ENCODE measurements at places on chromosomes 4 and X.

DNA sequence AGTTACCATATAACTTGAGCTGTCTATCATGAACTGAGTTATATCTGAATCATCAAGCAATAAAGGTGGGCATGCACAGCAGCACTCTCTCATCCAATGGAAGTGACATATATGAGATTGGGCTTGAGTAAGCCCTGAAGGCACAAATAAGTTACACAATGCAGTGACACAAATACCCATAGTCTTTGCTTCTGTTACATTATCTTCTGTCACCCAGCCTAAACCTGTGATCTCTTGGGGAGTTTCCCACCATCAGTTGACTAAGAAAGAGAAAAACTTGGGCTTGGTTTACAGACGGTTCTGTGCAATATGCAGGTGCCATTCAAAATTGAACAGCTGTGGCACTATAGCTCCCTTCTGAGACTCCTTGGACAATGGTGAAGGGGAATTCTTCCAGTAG, 138.8 kb upstream of the IL15 start:
- no peak for DNase-seq

- DNase-seq = no peak
These were observed 23.1 kb downstream of the MAGEA8 start for GRCh38 chrX:149903889-149904748.

DNA sequence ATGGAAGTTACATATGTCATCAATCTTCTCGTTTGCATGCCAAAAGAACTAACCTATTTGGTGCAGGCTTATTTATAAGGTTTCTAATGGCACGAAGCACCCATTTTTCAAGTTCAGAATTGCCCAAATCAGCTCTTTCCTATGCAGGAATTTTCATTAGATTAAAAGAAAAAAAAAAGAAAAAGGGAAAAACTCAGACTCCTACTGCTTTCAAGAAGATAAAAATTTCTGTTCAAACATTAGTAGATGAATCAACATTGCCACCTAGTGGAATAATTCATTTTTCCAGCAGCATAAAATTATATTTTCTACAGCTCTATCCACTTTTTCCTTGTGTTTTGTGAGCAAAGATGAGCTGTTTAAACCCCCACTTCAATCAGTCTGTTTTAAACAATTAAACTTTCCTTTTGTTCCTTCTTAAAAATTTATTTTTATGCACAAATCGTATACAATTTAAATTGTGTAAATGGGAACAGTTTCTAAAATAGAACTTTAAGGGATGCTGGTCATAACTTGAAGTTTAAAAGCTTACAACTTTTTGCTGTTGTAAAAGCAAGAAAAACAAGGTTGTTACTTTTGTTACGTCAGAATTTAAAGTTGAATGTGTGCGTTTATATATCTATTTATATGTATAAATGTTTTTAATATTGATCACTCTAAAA, 309.9 kb downstream of the ARAP2 start:
- DNase-seq = no peak

- no peak for DNase-seq
These were observed 177.8 kb upstream of the ATP6AP2 start for GRCh38 chrX:40402831-40403533.

GRCh38 chr4:89413518-89413917, 105.9 kb upstream of the GPRIN3 start:
- no peak for DNase-seq

DNA sequence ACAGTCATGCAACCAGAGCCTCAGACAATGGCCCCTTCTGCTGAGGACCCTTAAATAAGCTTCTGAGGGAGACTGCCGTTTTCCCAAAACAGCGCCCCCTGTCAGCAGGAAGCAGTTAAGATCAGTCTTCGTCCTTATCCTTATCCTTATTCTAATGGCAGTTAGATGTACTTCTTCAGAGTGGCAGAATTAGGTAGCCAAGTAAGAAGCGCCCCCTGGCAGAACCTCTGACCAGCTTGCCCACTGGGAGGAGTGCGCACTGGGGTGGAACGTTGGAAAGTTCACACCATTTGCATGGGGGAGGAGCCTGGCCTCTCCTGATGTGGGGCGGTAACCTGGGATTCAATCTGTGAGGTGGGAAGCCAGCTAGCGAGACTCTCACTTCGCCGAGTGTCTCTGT, 133.6 kb upstream of the QRFPR start:
- no peak for DNase-seq

DNA sequence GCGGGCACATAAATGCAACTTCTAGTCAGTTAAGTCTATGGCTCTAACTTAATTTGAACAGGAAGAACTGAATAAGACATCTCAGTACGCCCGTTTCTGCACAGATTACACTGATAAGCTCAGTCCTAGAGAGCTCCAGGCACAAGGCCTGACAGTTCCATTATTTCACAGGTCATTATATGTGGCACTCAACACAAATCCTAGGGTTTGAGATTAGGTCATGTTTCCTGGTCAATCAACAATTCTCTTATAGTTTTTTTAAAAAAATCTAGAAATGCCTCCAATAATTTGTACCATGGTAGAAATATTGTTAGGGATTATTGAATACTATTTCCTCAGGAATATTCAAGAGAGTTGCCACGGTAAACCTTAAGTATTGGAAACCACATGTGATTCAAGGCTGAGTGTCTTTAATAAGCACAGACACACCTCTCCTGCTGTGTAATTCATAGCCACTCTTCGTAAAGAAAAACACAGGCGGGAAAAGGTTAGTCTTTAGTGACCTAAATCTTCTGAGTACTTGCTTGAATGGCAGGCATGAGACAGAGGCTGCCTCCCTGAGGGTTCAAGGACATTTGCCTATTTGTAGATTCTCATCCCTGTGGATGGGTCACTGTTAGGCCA, 342.9 kb upstream of the ADGRL3 start:
- no peak for DNase-seq

DNA sequence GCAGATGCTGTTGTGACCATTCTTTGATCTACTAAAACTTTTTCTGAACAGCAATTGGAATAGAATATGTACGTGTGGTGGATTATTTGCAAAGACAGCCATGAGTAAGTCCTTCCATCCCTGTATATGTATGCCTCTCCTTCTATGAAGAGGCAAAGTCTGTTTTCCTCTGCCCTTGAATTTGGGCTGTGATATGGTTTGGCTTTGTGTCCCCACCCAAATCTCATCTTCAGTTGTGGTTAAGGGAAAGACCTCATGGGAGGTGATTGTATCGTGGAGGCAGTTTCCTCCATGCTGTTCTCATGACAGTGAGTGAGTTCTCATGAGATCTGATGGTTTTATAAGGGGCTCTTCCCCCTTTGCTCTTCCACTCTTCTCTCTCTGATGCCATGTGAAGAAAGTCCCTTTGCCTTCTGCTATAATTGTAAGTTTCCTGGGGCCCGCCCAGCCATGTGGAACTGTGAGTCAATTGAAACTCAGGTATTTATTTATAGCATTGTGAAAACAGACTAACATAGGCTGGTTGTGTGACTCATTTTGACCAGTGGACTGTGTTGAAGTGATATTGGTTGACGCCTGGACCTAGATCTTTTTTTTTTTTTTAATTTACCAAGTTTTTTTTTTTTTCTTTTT, 108.3 kb upstream of the CAMK2D start:
- DNase-seq = peak; percentile 45

DNA sequence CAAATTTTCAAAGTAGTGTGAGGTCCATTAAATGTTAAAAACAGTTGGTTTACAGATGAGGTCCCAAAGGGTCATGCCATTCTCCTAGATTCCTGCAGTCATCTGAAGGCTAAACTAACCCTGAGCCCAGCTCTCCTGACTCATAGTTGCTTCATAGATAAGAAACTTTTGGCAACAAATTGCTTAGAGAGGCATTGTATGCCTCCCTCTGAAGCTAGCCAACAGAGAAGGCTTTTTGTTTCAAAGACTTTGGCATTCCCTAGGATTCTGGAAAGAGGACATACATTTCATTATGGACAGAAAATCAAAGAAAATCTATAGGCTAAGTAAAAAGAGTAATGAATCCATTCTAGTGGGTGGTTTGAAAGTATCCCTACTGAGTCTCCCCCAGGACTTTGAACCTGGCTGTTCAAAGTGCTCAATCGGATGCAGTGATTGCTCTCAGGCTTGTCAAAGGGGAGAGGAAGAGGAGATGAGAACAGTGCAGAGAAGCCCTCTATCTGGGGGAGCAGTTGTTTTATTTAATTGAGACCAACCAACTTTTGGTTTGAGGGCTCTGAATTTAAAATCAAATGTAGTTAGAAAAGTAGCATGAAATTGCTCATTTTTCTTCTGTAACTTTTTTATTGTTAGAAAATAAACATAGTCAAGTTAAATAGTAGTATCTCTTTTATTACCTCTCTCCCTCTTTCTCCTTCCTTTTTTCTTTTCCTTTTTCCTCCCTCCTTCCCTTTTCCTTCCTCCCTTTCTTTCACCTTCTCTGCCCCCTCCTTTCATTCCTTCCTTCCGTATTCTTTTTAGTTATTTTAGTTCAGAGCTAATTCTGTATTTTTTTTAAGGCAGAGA, 72.3 kb upstream of the ZNF518B start:
- DNase-seq = no peak

DNA sequence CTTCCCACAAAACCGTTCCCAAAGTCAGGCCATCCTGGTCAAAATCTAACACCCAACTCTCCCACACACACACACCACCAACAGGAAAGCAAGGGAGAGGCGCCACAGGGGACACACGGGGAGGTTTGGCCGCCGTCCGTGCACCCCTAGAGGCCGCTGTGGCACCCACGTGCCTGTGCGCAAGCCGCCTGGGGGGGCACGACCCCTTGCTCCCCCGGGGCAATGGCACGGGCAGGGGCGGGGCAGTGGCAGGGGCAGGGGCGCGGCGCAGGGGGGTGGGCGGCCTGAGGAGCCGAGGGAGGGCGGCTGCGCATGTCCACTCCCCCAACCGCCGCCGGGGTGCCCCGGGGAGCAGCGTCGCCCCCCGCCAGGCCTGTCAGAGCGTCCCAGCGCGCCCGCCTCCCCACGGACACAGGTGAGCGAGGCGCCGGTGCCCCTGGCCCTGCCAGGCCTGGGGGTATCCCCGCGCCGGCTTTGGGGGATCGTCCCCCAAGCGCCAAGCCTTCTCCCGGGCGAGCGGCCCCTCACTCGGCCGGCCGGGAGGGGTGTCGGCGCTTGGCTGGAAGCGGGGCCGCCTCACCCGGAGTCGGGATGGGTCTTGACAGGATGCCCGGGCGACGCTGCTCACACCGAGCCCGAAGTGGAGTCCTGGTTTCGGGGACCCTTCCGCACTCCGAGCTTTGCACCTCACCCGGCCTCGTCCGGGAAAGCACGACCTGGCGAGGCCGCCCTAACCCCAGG, at the start of gene ERAS:
Gene ERAS (plus strand): TSS at position 379 of the 741 bp plus-strand sequence. CDS start 2,611 bp downstream, outside the sequence.
- DNase-seq = no peak

- DNase-seq = no peak
These were observed 923.6 kb upstream of the TENM3 start for GRCh38 chr4:181319629-181320028.

DNA sequence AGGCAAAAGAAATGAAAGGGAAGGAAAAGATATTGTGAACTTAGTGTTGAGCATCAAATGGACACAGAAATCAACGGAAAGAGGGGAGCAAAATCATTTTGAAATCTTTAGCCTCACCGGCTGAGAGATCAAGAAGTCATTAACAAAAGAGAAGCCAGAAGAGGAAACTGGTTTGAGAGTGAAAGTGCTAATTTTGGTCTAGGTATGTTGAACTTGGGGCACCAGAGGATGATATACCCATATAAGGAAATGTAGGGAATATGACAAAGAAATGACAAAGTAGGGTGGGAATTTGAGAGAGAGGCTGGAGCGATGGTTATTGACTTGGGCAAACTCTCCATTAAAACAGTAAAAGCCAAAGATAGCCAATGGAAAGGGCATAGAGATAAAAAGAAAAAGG, 183.4 kb upstream of the ATOH1 start:
- DNase-seq = no peak
